Stimulated activated CD8-positive, alpha-beta memory T cell treated with anti-CD3 and anti-CD28 coated beads, Interleukin-2, amount 100 ng/mL, for 1 hour (primary cell): ENCODE measurements at places on chromosomes 1 and 21.

DNA sequence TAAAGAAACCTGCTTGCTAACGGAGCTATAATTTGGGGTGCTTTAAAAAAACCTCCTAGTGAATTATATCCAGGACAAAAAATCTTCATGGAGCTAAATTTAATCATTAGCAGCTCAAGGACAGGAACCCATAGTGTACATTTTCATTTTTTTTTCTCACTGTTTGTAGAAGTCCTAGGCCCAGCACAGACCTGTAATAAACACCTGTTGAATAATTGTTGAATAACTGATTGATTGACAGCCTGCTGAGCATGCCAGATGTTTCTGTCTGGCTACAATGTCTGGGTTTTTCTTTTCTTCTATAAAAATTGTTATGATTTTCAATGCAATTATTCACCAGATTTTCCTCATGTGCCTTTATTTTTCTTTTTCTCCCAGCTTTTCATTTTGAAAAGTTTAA lies 10.9 kb upstream of the GALNT2 start:
- DNase-seq = no peak

DNA sequence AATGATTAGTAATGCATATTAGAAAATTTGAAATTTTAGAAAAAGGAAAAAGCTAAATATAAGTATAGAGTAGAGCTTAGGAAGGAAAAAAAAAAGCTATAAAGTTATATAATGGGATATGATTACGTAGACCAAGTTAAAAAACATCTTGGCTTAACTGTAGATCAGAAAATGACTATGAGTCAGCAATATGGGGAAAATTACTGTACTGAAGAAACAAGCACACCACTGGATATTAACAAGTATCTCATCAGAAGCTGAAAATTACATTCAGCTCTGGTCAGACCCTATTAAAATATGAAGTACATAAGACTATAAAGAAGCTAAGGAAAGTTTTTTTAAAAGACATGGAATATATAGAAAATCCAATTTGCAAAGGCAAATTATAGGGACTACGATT lies 19.5 kb downstream of the DNAJC8 start:
- no peak for DNase-seq

DNA sequence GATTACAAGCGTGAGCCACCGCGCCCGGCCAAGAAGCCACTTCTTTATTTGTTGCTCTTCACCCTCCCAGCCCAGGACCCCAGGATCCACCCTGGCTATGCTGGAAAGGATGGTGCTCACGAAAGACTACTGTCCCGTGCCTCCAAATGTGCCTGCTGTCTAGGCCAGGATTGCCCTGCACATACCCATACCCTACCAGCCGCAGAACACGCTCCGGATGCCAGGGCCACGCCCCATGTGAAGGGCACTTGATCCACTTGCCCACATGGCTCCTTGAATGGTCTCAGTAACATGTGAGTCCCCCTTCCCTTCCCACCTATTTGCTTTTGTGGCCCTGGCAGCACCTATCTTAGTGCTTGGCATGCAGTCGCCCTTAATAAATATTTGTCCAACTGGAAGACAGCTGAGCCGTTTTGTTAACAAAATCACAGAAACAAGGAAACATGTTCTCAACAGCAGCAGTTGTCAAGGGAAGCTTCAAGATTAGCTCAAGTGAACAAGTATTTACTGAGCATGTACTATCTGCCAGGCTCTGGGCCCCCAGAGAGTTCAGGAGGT lies 13.8 kb upstream of the UBXN10 start:
- no peak for DNase-seq

DNA sequence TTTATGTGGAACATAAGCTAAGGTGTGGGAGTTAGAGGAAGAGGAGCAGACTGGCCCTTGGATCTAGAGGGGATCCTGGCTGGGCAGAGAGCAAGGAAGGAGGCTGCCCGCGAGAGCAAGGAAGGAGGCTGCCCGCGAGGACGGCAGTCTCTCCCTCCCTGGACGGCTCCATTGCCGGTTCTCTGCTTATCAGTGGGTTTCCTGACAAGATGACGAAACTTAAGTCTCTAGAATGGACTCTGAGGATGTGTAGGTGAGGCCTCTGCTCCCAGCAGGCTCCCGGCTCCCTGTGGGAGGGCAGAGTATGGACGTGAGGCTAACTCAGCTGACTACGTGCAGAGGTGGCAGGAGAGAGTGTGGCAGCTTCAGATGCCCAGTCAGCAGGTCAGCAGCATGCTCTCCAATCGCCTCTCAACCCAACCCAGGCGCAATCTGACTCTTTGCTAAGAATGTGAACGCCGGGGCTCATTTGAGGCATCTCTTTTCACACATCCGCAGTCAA lies 6.1 kb downstream of the MYBPHL start:
- no peak for DNase-seq

DNA sequence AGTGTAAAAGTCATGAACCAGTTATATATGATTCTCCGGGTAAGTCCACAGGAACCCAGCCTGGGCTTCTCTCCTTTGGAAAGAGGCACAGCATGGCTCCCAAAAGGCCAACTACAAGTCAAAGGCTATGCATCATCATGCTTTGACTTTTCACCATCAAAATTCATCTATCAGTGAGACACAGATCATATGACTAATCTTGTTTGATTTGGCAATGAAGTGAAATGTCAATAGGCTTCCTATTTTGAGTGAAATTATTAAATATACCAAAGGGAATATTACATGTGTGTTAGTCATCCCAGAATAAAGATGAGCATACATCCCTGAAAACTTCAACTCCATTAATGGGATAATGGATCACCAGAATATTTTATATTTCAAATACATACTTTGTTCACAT lies 83.5 kb upstream of the ADGRL2 start:
- no peak for DNase-seq

- DNase-seq = no peak
These were observed 178.3 kb downstream of the CACNA1E start for GRCh38 chr1:181661569-181661968.

GRCh38 chr1:204814166-204814884 lies 56.3 kb upstream of the NFASC start:
- DNase-seq = no peak

- DNase-seq = no peak
These were observed 16.2 kb upstream of the ACTN2 start for GRCh38 chr1:236670060-236670459.

DNA sequence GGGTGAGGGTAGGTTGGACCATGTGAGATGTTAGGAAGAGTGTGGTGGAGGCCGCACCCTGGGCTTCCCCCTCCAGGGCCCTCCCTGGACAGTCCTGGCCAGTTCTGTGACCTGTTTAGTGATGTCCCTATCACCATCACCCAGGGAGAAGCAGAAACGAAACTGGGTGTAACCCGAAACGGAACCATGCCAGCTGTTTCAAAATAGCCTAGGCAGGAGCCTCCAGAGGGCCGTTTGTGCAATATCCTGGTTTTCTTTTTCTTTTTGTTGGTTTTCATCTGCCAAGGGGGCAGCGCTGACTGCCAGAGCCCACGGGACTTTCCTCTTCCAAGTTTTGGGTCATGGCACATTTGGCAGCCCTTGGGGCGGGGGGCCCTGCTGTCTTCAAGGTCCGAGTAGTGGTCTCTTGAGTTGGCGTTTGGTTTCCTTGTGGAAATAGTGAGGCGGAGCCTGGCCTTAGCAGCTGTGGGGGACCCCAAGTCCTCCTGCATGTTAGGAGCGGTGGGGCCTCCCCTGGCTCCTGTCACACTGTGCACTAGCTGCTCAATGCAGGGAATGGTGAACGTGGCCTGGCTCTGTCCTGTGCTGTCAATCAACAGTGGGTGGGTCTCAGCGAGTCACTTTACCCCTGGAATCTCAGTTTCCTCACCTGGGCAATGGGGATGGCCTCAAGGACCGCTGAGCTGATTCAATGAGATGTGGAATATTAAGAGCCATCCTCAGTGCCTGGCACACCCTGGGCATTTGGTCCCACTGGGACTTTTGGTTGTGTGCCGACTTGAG lies 90.7 kb downstream of the ARHGEF10L start:
- DNase-seq = no peak

DNA sequence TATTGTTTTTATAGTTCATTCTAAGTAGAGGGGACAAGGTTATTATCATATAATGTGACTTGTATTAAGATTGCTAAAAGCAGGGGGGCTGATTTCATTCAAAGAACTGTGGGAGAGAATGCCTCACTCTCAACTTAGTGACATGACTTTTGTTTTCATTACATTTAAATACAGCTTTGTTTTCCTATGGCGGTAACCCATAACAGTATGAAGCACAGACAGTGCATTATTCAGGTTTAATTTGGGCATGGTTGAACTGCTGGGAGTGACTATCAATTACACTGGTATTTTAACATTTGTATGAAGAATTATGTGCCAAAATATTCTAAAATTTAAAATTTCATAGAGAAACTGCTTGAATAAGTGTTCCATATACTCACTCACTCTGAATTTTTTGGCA lies 637.3 kb downstream of the USP25 start:
- DNase-seq = no peak

- no peak for DNase-seq
These were observed 7.1 kb downstream of the RHOU start for GRCh38 chr1:228742281-228742860.

DNA sequence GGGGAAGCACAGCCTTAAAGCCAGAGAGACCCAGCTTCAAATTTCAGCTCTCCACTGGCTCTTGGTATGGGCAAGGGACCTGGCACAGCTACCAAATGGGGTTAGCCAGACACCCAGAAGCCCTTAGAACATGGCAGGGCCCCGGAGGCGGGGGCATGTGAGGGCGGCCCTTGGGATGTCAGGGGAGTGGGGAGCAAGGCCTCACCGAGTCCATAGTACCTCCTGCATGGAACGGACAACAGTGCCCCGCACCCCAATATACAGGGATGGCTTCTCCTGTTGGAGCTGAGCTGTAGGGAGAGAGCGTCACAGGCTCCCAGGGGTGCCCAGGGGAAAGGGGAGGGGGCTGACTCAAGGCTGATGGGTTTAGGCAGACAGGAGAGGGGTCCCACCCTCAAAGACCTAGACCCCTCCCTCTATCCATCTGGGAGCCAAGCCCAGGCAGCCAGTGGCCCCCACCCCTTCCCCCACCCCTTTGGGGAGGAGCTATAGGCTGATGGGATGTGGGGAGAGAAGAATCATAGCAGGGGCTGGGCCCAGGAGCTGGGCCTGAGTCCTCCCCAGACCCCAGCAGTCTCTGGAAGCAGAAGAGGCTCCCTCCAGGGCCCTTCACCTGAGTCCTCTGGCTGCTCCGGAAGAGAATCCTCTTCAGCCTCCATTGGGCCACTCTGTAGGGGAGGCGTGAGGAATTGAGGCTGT lies 16.5 kb downstream of the SPOCD1 start:
- no peak for DNase-seq

DNA sequence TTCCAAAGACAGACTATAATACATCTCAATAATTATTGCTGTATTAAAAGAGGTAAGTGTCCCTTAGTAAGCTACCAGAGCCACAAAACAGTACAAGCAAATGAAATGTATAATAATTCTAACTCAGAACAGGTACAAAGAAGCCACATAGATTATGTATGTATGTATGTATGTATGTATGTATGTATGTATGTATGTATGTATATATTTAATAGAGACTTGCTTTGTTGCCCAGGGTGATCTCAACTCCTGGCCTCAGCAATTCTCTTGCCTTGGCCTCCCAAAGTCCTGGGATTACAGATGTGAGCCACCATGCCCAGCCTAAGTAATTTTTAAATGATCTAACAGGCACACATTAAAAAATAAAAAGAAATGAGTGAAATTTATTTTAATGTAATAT lies 86.9 kb downstream of the EPS15 start:
- DNase-seq = no peak

GRCh38 chr1:241593186-241593585 lies 47.0 kb downstream of the CHML start:
- no peak for DNase-seq

DNA sequence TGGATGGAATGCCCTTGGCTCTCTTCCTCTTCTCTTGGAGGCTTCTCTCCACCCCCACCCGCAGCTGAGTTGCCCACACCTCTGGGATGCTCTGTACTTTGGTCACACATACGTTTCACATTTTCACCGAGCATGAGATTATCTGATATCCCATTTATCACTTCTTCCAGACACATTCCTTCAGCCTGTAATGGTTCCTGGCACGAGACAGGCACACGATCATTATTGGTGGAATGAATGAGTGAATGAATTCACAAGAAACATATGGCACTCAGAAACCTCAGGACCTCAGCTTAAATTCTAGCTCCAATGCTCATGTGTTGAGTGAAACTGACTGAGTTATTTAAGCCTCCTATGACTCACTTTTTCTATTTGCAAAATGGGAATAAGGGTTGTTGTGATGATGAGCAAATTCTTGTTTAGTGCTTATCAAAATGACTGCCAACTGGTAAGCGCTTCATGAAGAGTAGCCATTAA lies 242.7 kb upstream of the JUN start:
- no peak for DNase-seq

DNA sequence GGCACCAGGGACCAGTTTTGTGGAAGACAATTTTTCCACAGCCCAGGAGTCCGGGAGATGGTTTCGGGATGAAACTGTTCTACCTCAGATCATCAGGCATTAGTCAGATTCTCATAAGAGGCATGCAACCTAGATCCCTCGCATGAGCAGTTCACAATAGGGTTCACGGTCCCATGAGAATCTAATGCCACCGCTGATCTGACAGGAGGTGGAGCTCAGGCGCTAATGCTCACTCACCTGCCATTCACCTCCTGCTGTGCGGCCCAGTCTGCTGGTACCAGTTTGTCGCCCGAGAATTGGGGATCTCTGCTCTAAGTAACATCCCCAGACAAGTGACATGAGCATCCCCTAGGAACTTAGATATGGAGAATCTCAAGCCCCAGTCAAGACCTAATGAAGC lies 180.7 kb downstream of the COQ8A start:
- no peak for DNase-seq

DNA sequence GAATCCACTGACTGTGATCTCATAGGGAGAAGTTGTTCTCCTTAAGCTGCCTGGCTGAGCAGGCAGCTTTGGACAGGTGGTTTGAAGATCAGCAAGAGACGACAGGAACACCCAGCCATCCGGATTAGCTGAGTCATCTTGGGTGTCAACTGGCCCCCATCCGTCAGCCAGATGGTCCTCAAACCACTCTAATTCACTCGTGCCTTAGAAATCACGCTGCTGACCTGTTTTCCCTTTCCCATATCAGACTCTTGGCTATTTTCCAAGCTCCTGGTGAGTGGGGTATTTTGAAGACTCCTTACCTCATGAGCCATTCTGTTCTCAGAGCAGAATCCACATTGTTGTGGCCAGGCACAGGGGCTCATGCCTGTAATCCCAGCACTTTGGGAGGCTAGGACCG lies 149.1 kb upstream of the L1TD1 start:
- no peak for DNase-seq

- DNase-seq = no peak
These were observed 21.9 kb upstream of the MNDA start for GRCh38 chr1:158809256-158809655.

GRCh38 chr1:20684651-20685050 lies 23.5 kb upstream of the DDOST start:
- no peak for DNase-seq
